ENCODE measurements at places on chromosomes 1 and 21.

DNA sequence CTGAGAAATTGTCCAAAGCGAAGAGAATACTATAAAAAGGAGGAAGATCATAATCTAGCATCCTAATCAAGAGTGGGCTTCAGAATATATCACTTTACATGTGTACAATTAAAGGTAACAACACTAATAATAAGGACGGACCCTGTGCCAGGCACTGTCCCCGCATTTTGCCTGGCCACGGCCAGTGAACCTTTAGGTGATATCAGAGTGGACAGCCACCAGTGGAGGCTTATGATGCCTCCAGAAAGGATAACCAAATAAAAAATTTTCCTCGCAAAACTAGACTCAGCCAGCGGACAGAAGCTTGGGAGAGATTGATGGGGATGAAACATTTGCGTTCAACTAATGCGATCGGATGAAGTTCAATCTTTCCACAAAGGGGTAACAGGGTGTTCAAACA lies 436.4 kb downstream of the NPHP4 start:
- no peak for DNase-seq

DNA sequence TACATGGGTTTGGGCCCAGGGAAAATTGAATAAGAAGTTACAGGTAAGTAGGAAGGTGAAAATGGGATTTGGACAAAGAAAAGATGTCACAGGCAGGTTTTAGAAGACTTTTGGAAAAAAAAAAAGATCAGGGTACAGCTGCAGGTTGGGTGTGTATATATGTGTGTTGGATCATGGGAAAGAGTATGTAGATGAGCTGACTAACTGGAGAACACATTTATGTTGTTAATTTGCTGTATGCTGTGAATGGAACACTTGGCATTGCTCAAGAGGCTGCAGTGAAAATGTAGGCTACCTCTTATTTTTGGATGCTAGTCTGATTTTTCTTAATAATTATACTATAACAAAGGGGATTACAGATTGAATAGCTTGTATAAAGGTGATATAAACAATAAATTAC lies 577.7 kb upstream of the USP24 start:
- no peak for DNase-seq

- DNase-seq = no peak
Observed at GRCh38 chr1:204725821-204726448, 40.4 kb upstream of the LRRN2 start.

DNA sequence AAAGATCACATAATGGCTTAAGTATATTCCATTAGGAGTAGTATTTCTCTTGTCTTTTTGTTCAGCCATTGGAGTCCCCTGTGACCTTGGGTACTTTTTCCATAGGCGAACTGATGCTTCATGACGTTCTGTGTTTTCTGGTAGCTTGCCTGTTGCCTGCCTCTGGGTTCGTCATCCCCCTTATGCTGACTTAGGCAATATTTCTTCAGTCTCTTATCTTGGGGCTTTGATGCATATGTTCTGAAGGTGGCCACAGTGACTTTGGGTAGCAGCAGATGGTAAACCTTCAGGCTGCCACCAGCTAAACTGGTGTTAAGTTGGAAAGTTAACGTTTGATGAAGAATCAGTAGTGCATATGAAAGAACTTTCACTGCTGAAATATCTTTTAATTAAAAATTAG lies 170.2 kb downstream of the RPS6KC1 start:
- DNase-seq = no peak

GRCh38 chr1:156910309-156910782 lies 10.1 kb upstream of the LRRC71 start:
- no peak for DNase-seq

- no peak for DNase-seq
Observed at GRCh38 chr1:237133921-237134320, 91.9 kb downstream of the RYR2 start.

GRCh38 chr1:51025374-51025773 lies 55.3 kb downstream of the CDKN2C start:
- DNase-seq = no peak

DNA sequence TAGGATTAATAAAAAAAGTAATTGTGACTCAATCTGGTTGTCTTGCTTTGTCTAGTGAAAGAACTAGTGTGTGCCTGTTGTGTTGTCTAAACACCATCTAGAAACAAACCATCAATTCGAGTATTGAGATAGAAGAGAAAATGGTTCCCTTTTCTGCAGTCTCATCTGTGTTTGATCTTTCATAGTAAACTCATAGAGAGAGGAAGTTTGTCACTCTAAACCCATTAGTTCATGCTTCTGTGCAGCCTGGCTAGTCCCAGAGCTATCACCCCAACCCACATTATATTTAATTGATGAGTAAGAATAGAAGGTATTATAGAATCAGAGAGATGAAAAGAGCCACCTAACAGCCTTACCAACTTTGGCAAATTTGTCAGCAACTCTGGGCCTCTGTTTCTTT lies 99.5 kb downstream of the TGFB2 start:
- no peak for DNase-seq

- DNase-seq = no peak
Observed at GRCh38 chr1:181459067-181459466, 24.2 kb upstream of the CACNA1E start.

- no peak for DNase-seq
Observed at GRCh38 chr1:227913396-227913763, 34.4 kb downstream of the WNT9A start.

GRCh38 chr1:56413671-56414199 lies 165.6 kb downstream of the PLPP3 start:
- DNase-seq = no peak

- DNase-seq = no peak
Observed at GRCh38 chr21:36104317-36105300, 30.3 kb upstream of the CBR3 start.

- DNase-seq = no peak
Observed at GRCh38 chr1:14280909-14281308, 317.6 kb upstream of the KAZN start.
